Activated CD4-positive, CD25-positive, alpha-beta regulatory T cell (primary cell): ENCODE measurements at places on chromosomes 2 and 18.

DNA sequence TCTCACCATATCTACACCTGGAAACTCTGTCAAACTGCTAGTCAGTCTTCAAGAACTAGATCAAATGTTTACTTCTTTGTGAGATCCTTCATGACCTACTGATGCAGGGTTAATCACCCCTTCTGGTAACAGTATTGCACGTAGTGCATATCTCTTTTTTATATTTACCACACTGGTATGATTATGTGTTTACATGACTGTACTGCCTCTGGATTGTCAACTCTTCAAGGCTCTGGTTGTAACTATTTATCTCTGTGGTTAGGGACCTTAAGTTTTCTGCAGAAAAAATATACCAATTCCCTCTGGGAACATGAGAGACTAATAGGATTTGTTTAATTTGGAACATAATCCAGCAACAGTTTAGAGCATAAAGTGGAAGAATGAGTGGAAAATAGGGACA, 135.5 kb downstream of the PDE1A start:
- no peak for DNase-seq

GRCh38 chr2:227617316-227618230, at the start of gene SCYGR4:
Gene SCYGR4 (plus strand): TSS chr2:227617498. CDS start chr2:227617498, 0 bp downstream.
- no peak for DNase-seq

- no peak for DNase-seq
Measured at GRCh38 chr2:23330214-23330613, 54.8 kb upstream of the KLHL29 start.

GRCh38 chr18:69215161-69215560, 185.5 kb upstream of the DOK6 start:
- no peak for DNase-seq

GRCh38 chr18:59026831-59027410, 112.8 kb upstream of the SEC11C start:
- DNase-seq = no peak
